ENCODE measurements at places on chromosomes 3 and 15. TPM values are rescaled to one million over a fixed set of nuclear protein-coding genes. Genes with fewer than 3 reads are reported as not detected.

Gene PDZRN3
- not detected for total RNA-seq

Gene CKMT1A
- total RNA-seq: 4.6 TPM

Gene ZWILCH
- total RNA-seq: 39.9 TPM

Gene DPH3
- 16.5 TPM for total RNA-seq

Gene MAGI1
- 9.5 TPM for total RNA-seq

Gene SCN11A
- not detected for total RNA-seq

Gene STRIT1
- total RNA-seq: not detected

Gene PLAAT1
- 3.9 TPM for total RNA-seq

Gene CBLB
- 8.6 TPM for total RNA-seq

Data from Panc1 (cell line).